CD4-positive, alpha-beta T cell treated with Interleukin-21 for 1 hour (primary cell): ENCODE measurements at places on chromosomes 6 and 20.
A peak's percentile ranks its signal among the peaks of the same experiment; 100 is the strongest.

GRCh38 chr20:6582449-6582848 lies 185.0 kb upstream of the BMP2 start:
- DNase-seq: no peak

DNA sequence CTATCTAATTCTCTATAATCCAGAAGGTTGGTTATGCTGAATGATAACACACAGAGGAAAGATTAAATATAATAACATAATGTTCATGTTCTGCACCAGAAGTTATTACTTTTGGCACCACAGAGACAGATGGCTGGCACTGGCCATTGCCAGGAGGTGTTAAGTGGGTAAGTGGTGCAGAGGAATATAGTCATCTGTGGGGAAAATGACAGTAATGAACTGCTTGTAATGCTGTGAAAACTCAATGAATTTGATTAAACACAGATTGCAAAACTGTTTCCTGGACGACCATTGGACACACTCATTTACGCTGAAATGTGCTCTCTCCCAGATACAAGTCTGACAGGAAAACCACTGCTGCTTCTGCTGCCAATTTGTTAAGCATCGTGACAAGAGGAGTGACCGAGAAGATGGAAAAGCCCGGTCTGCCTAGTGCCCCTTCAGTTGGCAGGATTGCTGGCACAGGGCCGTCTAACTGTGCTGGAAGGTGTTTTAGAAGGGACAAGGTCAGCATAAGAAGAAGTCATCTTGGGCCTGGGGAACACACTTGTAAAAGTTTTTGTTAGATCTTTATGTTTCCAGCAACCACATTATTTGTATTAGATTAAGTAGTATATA lies 567.4 kb downstream of the CBLN4 start:
- DNase-seq: no peak

DNA sequence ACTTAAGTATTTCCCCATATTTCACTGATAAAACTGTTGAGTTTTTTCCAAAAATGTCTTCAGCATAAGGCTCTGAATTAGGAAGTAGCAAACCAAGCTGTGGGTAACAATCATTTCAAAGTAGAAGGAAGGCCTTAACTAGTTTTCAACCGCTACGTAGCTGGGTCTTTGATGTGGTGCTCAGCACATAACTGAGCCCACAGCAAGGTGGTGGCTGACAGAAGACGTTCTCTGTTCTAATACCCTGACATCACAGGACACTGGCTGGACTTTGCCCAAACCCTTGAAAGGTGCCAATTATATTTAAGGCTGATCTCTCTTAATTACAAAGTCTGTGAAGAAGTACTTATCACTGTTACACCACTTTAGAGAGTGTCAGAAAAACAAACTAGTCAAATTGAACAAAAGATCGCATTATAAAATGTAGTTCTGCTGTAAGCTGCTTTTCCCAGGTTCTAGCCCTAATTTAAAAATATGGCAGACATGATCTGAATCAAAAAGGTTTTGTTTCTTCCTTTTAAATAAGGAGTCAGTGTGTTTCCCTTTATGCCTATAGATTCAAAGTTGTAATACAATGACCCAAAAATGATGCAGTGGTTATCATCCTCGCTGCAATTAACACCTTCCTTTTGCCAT lies 26.7 kb downstream of the MAN1A1 start:
- DNase-seq: peak; percentile 64

DNA sequence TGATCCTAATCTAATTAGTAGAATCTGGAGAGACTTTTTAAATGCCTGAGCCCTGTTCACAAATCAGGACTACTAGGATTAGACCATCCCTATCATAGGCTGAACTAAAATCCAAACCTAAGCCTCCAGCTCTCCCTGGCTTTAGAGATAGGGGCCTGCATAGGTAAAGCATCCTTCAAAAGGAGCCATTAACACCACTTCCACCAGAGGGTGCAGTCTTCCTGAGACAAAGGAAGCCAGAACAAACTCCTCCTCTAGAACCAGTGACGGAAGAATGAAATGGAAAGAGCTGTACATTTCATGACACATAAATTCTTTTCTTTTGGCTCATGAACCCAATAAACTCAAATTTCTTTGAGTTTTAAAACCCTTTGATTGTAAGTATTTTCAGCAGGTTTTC lies 291.2 kb upstream of the ADGRB3 start:
- peak; percentile 4 for DNase-seq
